NCI-H526 treated with DMSO at 0.1 percent for 48 hours (cell line): ENCODE measurements at places on chromosomes 2 and 18.

GRCh38 chr2:218953366-218953954 is 6.0 kb upstream of the CDK5R2 start:
- no peak for DNase-seq

DNA sequence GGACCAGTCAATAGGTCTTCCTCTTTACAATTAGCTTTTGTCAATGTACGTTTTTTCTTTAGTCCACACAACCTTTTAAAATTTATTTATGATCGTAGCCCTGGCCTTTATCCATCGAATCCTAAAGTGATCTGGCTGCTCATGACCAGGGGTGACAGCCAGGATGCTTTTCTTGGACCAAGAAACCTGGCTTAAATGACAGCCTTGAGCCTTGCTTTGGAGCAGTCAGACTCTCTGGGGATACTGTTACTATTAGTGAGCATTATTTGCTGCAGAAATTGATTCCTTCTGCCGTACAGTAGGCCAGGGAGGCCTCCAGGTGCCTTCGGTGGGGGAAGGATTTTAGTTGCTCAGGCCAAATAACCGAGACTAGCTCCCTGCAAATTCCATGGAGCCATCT is 70.2 kb downstream of the AGAP1 start:
- DNase-seq, result no peak

GRCh38 chr2:60890393-60890707 is 9.0 kb downstream of the REL start:
- no peak for DNase-seq

DNA sequence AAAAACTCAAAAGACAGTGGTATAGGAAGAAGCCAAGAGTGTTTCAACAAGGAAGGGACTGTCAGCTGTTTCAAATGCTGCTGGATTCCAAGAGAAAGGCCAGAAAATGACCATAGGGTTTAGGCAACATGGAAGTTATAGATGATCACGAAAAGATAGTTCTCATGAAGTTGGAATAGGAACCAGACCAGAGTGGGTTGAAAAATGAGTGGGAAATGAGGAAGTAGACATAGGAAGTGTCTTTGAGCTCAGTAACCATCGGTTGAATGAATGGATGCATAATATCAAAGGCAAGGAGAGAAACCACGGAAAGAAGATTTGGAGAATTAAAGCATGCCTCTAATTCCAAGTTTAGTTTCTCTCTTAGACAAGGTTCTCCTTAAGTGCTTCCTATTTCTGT is 1.3 kb downstream of the NCAPH start:
- DNase-seq, result no peak

DNA sequence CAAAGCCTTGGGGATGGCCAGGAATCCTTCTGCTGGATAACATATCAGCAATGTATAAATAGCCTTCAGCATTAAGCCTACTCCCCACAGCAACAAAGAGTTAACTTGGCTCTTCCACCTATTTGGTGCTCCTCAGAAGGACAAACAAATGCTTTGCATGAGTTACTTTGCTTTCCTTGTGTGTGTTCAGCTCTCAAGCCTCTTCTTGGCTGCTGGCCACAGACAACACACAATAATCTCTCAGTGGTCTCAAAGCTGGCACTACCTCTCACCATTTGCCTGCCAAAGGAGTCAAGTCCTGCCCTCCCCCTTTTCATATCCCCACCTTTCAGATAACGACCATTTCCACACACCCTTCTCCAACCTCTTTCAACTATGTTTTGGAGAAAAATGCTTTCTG is 17.5 kb downstream of the FTCDNL1 start:
- peak; percentile 84 for DNase-seq

DNA sequence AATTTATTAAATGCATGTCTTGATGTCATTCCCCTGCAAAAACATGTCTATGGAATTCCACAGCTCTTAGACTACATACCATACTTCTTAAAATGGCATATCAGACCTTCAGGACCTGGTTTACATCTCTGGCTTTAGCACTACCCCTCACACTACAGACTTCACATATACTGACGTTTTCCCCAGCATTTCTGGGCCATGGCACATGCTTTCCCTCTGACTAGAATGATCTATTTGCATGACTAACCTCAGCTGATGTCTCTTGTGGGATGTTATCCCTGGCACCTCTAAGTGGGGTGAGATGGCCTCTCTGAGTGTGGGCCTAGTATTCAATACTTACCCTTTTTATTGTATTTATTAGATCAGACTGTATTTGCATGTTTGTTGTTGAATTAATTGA is 381.6 kb downstream of the ERBB4 start:
- DNase-seq, result peak; percentile 8

DNA sequence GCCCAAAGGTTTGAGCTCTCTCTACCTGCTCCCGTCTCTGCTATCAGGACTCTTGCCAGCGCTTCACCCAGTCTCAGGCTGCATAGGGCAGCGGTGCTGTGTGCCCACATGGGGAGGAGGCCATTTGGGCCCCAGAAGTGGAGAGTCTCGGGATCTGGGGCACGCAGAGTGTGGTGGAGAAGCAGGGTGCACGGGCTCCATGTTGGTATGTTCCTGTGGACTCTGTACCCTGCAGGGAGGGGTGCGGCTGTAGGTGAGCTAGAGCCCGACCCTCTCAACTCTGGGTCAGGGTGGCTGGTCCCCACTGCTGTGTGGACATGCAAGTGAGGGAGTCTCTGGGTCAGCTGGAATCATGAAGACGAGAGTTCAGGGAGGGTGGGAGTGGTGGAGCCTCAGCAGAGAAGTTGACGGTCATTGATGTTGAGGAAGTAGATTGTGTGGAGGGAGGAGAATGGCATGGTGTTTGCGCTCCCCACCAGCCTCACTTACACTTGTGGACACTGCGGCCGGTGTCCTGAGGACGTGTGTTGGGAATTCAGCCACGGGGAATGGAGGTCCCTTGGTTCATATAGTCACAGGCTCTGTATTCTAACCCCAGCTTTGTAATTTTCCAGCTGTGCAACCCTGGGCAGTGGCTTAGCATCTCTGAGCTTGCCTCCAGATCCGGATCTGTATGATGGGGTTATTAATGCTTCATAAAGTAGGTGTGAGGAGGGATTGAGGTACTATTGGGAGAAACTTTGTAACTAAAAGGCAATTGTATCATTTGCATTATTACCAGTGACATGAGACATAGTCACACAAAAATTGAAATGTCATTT is 840 bp upstream of the PSD4 start:
- DNase-seq, result no peak

- no peak for DNase-seq
Measured at GRCh38 chr2:128250229-128251025, 68.2 kb downstream of the HS6ST1 start.

DNA sequence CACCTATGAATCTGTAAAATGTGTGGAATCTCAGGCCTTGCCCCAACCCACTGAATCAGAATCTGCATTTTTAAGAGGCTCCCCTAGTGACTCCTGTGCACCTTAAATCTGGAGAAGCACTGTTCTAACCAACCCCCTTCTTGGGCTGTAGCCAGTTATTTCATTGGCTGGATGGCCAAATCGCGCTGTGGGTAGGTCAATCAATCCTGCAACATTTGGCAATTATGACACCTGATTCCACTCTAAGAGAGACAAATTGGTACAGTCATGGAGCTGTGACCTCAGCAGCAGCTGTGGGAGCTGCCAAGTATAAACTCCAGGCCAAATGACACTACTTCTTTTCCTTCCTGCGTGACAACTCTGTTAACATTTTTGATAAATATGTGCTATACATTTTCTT is 208.7 kb downstream of the CLIP4 start:
- DNase-seq, result no peak

- DNase-seq, result no peak
Measured at GRCh38 chr2:206031162-206031784, 54.7 kb downstream of the INO80D start.

GRCh38 chr2:98348066-98348561 is 1.9 kb downstream of the CNGA3 start:
- peak; percentile 24 for DNase-seq

DNA sequence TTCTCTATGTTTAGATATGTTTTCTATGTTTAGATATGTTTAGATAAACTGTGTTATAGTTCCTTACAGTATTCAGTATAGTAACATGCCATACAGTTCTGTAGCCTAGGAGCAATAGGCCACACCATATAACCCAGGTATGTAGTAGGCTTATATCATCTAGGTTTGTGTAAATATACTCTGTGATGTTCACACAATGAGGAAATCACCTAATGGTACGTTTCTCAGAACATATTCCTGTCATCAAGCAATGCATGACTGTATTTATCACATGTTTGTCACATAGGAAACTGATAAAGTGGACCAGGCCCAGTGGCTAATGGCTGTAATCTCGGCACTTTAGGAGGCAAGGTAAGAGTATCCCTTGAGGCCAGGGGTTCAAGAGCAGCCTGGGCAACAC is 44.0 kb downstream of the RNF138 start:
- no peak for DNase-seq

- DNase-seq, result no peak
Measured at GRCh38 chr2:47497843-47498460, 95.0 kb downstream of the MSH2 start.

- no peak for DNase-seq
Measured at GRCh38 chr18:54386043-54386442, 28.3 kb downstream of the C18orf54 start.

DNA sequence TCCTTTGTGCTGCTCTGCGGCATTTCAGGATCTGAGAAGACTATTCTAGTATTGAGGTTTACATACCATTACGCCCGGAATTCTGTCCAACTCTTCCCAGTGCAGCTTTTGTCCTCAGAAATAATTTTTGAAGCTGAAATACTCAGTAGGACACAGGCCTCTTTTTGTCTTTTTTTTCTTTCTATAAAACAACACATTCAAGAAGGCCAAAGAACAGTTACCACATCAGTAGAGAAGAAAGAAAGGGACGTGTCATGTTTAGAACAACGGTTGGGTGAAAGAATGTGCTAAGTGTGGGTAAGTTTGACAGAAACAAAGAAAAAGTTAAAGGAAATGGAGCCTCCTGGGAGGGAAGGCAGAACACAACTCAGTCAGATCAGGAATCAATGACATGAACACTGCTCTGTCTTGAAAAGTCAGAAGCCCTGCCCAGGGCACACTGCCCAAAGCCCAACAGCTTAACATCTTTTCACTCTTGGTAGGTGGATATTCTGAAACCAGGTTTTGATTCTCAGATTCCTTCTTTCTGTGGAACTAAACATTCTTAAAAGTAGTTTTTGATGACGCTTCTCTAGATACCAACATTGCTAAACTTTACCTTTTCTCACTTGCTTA is 198.6 kb upstream of the CWC22 start:
- no peak for DNase-seq

GRCh38 chr2:85810371-85811179 is 56.8 kb downstream of the ATOH8 start:
- no peak for DNase-seq

DNA sequence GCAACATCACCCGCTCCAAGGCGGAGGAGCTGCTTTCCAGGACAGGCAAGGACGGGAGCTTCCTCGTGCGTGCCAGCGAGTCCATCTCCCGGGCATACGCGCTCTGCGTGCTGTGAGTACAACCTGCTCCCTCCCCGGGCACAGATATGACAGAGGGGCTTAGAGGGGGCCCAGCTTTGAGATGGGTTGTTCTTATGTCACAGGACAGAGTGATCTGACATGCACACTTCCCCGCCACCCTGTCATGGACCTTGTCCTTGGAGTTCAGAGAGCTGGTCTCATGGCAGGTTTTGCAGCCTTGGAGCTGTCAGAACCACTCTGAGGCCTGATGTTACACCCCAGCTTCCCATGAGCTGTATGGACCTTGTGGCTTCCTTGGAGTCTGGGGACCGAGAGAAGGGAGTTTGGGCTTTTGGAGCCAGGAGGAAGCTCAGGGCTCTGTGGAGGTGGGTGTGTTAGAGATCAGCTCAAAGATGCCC is 398 bp downstream of the INPP5D start:
- no peak for DNase-seq
